Heart left ventricle (tissue), 16 donors: ENCODE measurements at places on chromosomes 13 and 19.

DNA sequence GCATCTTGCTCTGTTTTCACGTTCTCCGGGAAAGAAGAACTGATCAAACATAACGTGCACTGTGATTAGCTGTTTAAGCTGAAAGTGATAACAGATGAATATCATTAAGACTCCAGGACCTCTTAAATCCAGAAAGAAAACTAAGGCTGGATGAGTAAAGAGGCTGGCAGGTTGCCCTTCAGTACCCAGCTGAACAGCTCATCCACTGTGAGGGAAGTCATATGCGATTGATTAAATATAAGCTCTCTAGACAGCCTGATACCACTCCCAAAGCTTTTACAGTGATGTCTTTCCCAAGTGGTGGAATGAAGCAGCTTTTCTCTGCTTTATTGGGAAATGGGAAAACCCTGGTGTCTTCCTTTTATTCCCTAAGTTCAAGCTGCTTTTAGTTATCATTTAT is 116.9 kb downstream of the EFNB2 start:
- H3K27me3 ChIP-seq, result no peaks in the 10 kb centered on the region
- no peak for DNase-seq
- H3K4me1 ChIP-seq, result no peaks in the 10 kb centered on the region
- H3K4me3 ChIP-seq, result no peak overlapping the region
- H3K27ac ChIP-seq, result no peak overlapping the region

GRCh38 chr13:37026771-37027170 is 26.2 kb downstream of the EXOSC8 start:
- H3K4me1 ChIP-seq, result no peaks in the 10 kb centered on the region
- H3K27ac ChIP-seq, result no peak overlapping the region
- H3K36me3 ChIP-seq, result peaks cover 100% of the 10 kb centered on the region
- no peaks in the 10 kb centered on the region for H3K27me3 ChIP-seq
- no peak for DNase-seq

GRCh38 chr13:27161980-27162379 is 9.6 kb downstream of the USP12 start:
- no peak overlapping the region for H3K27ac ChIP-seq
- H3K4me1 ChIP-seq, result peaks cover 4% of the 10 kb centered on the region
- H3K27me3 ChIP-seq, result no peaks in the 10 kb centered on the region
- DNase-seq, result no peak
- no peak overlapping the region for H3K4me3 ChIP-seq
- H3K36me3 ChIP-seq, result no peaks in the 10 kb centered on the region

GRCh38 chr13:22227895-22228294 is 557.0 kb downstream of the FGF9 start:
- no peak overlapping the region for H3K27ac ChIP-seq
- DNase-seq, result no peak
- H3K4me3 ChIP-seq, result no peak overlapping the region
- H3K36me3 ChIP-seq, result no peaks in the 10 kb centered on the region
- H3K4me1 ChIP-seq, result no peaks in the 10 kb centered on the region

GRCh38 chr13:27440408-27440807 is 10.0 kb downstream of the MTIF3 start:
- H3K36me3 ChIP-seq, result peaks cover 56% of the 10 kb centered on the region
- H3K4me1 ChIP-seq, result no peaks in the 10 kb centered on the region
- H3K27me3 ChIP-seq, result no peaks in the 10 kb centered on the region
- no peak overlapping the region for H3K4me3 ChIP-seq

DNA sequence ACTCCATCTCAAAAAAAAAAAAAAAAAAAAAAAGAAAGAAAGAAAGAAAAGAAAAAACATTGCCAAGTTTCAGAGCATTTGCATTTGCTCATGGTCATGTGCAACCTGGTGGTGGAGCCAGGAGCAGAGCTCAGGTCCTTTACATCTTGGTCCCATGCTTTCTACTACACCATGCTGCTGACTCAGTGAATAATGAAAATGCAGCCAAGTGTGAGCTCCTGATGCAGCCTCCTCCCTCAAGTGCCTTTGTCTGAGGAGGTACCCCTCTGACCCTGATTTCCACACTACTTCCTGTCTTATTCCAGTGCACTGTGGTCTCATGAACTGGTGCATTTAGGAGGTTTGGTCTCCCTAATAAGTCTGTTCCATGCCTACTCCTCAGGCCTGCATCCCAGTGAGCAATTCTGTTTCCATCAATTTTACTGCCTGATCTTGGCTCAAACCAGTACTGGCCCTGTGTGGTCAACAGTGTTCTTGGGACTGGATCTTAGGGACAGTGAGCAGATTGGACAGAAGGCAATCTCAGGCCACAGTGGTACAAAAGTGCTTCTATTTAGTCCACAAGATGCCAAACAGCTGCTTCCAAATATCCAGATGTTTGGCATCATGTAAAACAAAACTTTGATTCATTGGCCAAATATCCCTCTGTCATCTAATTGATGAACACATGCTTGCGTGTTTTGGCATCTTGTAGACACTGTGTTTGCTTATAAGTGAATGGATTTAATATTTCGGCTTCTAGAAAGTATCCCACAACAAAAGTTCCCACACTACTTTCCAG is 28.8 kb upstream of the LRCH1 start:
- no peaks in the 10 kb centered on the region for H3K36me3 ChIP-seq
- no peak overlapping the region for H3K4me3 ChIP-seq
- H3K27ac ChIP-seq, result no peak overlapping the region

- DNase-seq, result no peak
- no peak overlapping the region for H3K27ac ChIP-seq
- H3K4me1 ChIP-seq, result peaks cover 3% of the 10 kb centered on the region
- peaks cover 26% of the 10 kb centered on the region for H3K27me3 ChIP-seq
- H3K4me3 ChIP-seq, result no peak overlapping the region
- H3K36me3 ChIP-seq, result no peaks in the 10 kb centered on the region
These were observed 30.3 kb upstream of the CEACAM1 start for GRCh38 chr19:42558450-42559150.

DNA sequence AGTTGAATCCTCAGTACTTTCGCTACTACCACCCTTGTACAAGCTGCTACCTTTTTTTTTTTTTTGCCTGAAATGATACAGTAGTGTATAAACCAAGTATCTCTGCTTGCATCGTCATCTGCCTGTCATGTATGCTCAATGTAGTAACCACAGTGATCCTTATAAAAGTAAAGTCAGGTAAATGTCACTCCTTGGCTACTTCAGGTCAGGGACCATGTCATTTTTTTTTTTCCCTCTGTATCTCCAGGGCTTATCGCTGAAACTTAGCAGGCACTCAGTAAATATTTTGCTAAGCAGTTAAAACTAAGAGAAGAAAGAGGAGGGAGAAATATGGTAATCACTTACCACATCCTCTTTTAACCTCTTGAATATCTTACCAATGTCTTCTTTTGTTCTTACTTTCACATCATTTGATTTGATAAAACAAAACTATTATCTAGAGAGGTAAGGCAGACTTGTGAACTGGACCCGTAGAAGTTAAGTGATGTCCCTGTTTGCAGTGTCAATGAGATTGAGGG is 96.8 kb upstream of the KLF12 start:
- H3K27ac ChIP-seq, result no peak overlapping the region
- DNase-seq, result no peak
- H3K36me3 ChIP-seq, result no peaks in the 10 kb centered on the region
- no peak overlapping the region for H3K4me3 ChIP-seq
- H3K27me3 ChIP-seq, result no peaks in the 10 kb centered on the region

DNA sequence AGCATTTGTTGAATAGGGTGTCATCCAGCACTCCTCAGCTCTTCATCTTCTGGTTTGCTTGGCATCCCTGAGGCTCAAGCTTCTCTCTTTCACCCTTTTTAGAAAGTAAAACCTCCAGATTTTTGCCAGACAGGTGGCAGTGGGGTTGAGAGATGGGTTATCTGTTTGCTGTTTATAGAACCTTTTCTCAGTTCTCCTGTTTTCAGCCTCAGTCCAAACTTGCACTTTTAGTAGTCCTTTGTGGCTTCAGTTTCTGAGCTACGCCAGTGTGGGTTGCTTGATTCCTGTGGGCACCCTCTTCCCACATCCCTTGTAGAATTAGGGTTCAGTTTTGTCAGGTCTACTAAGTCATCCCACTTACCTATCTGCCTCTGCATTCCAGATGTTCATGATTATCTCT is 147.9 kb downstream of the PAN3 start:
- H3K4me3 ChIP-seq, result no peak overlapping the region
- no peaks in the 10 kb centered on the region for H3K4me1 ChIP-seq
- no peaks in the 10 kb centered on the region for H3K27me3 ChIP-seq
- DNase-seq, result no peak
- no peak overlapping the region for H3K27ac ChIP-seq

GRCh38 chr19:33297401-33298145 is 4.8 kb downstream of the CEBPA start:
- DNase-seq, result no peak
- H3K4me3 ChIP-seq, result no peak overlapping the region
- no peaks in the 10 kb centered on the region for H3K36me3 ChIP-seq
- H3K27me3 ChIP-seq, result peaks cover 51% of the 10 kb centered on the region

DNA sequence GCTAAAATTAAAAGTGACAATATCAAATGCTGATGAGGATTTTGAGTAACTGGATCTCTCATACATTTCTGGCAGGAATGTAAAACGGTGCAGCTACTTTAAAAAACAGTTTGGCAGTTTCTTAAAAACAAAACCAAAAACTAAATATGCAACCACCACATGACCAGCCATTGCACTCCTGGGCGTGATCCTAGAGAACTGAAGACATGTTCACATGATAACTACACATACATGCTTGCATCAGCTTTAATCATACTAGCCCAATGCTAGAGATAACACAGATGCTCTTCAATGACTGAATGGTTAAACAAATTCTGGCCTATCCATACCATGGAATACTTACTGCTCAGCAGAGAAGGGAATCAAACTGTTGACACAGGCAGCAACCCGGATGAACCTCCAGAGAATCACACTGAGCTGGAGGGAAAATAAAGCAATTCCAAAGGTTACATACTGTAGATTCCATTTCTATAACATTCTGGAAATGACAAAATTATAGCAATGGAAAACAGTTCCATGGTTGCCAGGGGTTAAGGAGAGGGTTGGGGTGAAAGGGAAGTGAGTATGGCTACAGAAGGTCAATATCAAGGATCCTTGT is 25.5 kb upstream of the NAXD start:
- no peaks in the 10 kb centered on the region for H3K36me3 ChIP-seq
- no peak overlapping the region for H3K4me3 ChIP-seq
- H3K27ac ChIP-seq, result no peak overlapping the region
- DNase-seq, result no peak

GRCh38 chr13:34594507-34594906 is 347.6 kb upstream of the NBEA start:
- no peak for DNase-seq
- no peaks in the 10 kb centered on the region for H3K4me1 ChIP-seq
- no peaks in the 10 kb centered on the region for H3K27me3 ChIP-seq
- H3K27ac ChIP-seq, result no peak overlapping the region
- H3K4me3 ChIP-seq, result no peak overlapping the region

DNA sequence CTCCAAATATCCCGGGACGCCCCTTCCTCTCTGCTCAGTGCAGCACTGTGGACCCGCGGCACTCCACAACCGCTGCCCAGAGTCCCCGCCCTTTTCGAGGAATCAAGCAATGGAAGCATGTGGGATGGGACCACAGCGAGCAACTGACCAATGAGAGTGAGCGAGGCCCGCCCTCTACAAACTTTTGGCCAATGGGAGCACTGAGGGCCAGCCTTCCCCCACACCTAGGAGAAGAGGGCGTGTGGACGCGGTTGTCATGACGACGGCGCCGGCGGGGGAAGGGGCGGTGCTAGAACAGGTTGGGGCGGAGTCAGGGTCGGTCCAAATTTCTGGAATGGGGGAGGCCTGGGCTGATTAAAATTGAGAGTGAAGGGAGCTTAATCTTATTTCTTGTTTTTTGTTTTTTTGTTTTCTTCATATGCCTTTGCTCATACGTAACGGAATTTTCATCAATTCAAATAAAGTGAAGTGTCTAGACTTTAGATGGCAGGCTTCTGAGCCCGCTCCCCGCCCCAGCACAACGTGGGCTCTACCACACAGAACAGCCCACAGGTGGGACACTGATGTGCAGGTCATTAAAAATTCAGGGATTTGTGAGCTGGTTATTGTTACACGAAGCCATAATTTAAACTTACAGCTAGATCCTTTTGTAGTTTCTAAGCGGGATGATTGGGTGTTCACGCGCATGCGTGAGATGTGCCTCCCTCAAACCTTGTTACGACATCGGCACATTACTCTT is at the start of gene DNAAF3:
Gene DNAAF3 (minus strand): TSS at position 84 of the 739 bp plus-strand sequence. CDS start 200 bp downstream, outside the sequence.
- peaks cover 6% of the 10 kb centered on the region for H3K4me1 ChIP-seq
- peaks cover 23% of the 10 kb centered on the region for H3K36me3 ChIP-seq
- DNase-seq, result peak; percentile 93
- H3K4me3 ChIP-seq, result no peak within 1 kb of the TSS
- H3K27ac ChIP-seq, result peak within 1 kb of the TSS; percentile 22
- H3K27me3 ChIP-seq, result peaks cover 73% of the 10 kb centered on the region

- no peak overlapping the region for H3K27ac ChIP-seq
- no peak overlapping the region for H3K4me3 ChIP-seq
- no peaks in the 10 kb centered on the region for H3K36me3 ChIP-seq
- peaks cover 5% of the 10 kb centered on the region for H3K4me1 ChIP-seq
- no peak for DNase-seq
These were observed 25.7 kb upstream of the LRCH1 start for GRCh38 chr13:46527237-46527636.

- no peaks in the 10 kb centered on the region for H3K36me3 ChIP-seq
- H3K4me1 ChIP-seq, result peaks cover 6% of the 10 kb centered on the region
- no peak for DNase-seq
- H3K4me3 ChIP-seq, result no peak overlapping the region
These were observed 4.6 kb downstream of the KLK1 start for GRCh38 chr19:50818859-50819472.

DNA sequence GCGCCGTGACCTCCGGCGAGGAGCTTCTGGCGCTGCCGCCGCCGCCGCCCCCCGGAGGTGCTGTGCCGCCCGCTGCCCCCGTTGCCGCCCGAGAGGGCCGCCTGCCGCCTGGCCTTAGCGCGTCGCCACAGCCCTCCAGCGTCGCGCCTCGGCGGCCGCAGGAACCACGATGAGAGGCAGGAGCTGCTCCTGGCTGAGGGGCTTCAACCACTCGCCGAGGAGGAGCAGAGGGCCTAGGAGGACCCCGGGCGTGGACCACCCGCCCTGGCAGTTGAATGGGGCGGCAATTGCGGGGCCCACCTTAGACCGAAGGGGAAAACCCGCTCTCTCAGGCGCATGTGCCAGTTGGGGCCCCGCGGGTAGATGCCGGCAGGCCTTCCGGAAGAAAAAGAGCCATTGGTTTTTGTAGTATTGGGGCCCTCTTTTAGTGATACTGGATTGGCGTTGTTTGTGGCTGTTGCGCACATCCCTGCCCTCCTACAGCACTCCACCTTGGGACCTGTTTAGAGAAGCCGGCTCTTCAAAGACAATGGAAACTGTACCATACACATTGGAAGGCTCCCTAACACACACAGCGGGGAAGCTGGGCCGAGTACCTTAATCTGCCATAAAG is 4.8 kb downstream of the PDX1 start:
- DNase-seq, result no peak
- no peak overlapping the region for H3K4me3 ChIP-seq
- H3K36me3 ChIP-seq, result no peaks in the 10 kb centered on the region

DNA sequence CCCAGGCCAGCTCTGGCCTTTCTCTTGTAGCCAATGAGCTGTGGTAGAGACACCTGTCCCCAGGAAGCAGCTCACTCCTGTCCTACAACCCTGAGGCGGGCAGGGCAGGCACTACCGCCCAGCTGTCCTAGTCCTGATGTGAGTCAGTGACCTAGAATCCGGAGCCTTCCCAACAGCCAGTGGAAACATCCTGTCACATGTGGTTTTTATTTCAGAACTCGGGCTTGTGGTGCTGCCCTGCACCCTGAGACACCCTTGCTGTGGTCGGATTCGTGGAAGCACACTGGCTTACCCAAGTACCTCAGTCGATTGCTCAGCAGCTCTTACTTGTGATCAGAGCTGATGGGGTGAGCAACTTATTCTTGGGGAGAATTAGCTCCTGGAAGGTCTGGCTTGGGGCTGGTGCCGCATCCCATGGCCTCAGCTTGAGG is 83.6 kb upstream of the ARHGEF7 start:
- DNase-seq, result no peak
- no peaks in the 10 kb centered on the region for H3K4me1 ChIP-seq
- no peak overlapping the region for H3K4me3 ChIP-seq
- no peak overlapping the region for H3K27ac ChIP-seq
